ENCODE measurements at places on chromosomes 11 and 22. TPM values are rescaled to one million over a fixed set of nuclear protein-coding genes. Genes with fewer than 3 reads are reported as not detected.

FXYD2 gene
- total RNA-seq = 0.22 TPM

CNGA4 gene
- total RNA-seq = not detected

OR8D1 gene
- total RNA-seq = not detected

ADAMTS15 gene
- 8.2 TPM for total RNA-seq

TCN2 gene
- 3.0 TPM for total RNA-seq

CTSD gene
- 101 TPM for total RNA-seq

USP47 gene
- 75.4 TPM for total RNA-seq

A4GALT gene
- total RNA-seq = 16.6 TPM

OR8H3 gene
- not detected for total RNA-seq

NCAPD3 gene
- total RNA-seq = 41.9 TPM

OR52E8 gene
- total RNA-seq = 1.0 TPM

CST6 gene
- total RNA-seq = not detected

GTF2H1 gene
- 92.2 TPM for total RNA-seq

MFNG gene
- total RNA-seq = not detected

SLC6A5 gene
- not detected for total RNA-seq

CARD10 gene
- 2.8 TPM for total RNA-seq

Measured in placental pericyte (primary cell).